Smooth muscle cell of the umbilical artery (primary cell): ENCODE measurements at places on chromosomes 5 and 9. TPM values are rescaled to one million over a fixed set of nuclear protein-coding genes. Genes with fewer than 3 reads are reported as not detected.

Gene PRDM9
- not detected in 2 replicates for total RNA-seq

Gene SPAG8
- total RNA-seq: 0.55 and 1.2 TPM in 2 replicates

Gene MEGF10
- total RNA-seq: 0.14 TPM in 1 of 2 replicates, not detected in the other

Gene INSL6
- total RNA-seq: not detected in 2 replicates

Gene PAPPA
- total RNA-seq: 211 and 268 TPM in 2 replicates

Gene RASGEF1C
- total RNA-seq: not detected in 2 replicates

Gene CSF1R
- 0.28 and 0.89 TPM in 2 replicates for total RNA-seq

Gene SH3TC2
- total RNA-seq: 1.2 TPM in 2 replicates

Gene IFNA13
- not detected in 2 replicates for total RNA-seq

Gene ASTN2
- 9.8 and 10.6 TPM in 2 replicates for total RNA-seq

Gene QRFP
- not detected in 2 replicates for total RNA-seq

Gene GDA
- not detected in 2 replicates for total RNA-seq

Gene B4GALT1
- 115 and 124 TPM in 2 replicates for total RNA-seq

Gene MCC
- total RNA-seq: 58.4 and 95.9 TPM in 2 replicates

Gene SPATA31C1
- not detected in 2 replicates for total RNA-seq

Gene CER1
- not detected in 2 replicates for total RNA-seq

Gene RFK
- total RNA-seq: 25.2 and 28.2 TPM in 2 replicates

Gene LIFR
- total RNA-seq: 36.9 and 79.9 TPM in 2 replicates

Gene ADAMTS16
- 3.9 and 10.7 TPM in 2 replicates for total RNA-seq

Gene SLC25A2
- 0.28 and 0.30 TPM in 2 replicates for total RNA-seq

Gene STOM
- 32.8 and 64.1 TPM in 2 replicates for total RNA-seq

Gene ACOT12
- 0.23 TPM in 1 of 2 replicates, not detected in the other for total RNA-seq

Gene C5orf58
- not detected in 2 replicates for total RNA-seq

Gene RLN2
- total RNA-seq: not detected in 2 replicates

Gene ADAMTS19
- 0.30 and 1.4 TPM in 2 replicates for total RNA-seq

Gene ERAP2
- total RNA-seq: 5.8 and 44.5 TPM in 2 replicates

Gene GLDC
- under 0.01 and 1.3 TPM in 2 replicates for total RNA-seq

Gene PHYHD1
- 2.1 and 3.4 TPM in 2 replicates for total RNA-seq

Gene HRCT1
- 0.30 and 0.51 TPM in 2 replicates for total RNA-seq
